Umbilical cord (tissue), 2 donors: ENCODE measurements at places on chromosomes 7 and 10.

- DNase-seq, result no peak
These were observed 84.9 kb downstream of the ARID5B start for GRCh38 chr10:61986382-61986781.

DNA sequence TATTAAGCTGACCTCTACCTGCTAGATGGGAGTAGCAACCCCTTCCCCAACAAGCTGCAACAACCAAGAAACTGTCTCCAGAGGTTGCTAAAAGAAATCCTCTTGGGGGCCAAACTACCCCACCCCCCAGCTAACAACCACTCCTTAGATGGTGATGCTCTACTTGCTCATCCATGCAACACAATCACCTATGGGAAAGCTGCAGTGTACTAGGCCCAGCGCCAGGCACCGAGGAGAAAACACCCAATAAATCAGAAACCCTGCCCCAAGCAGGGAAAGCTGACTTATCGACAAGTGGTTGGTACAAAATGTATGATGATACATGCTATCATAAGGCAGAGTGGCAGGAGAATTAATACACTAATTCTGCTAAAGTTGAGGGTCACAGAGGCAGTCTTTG, 17.3 kb downstream of the SLC25A13 start:
- no peak for DNase-seq

- no peak for DNase-seq
These were observed 23.3 kb upstream of the MNX1 start for GRCh38 chr7:157033483-157034473.

GRCh38 chr10:25245165-25245564, 70.4 kb downstream of the GPR158 start:
- DNase-seq, result no peak

- DNase-seq, result no peak
These were observed 5.4 kb downstream of the VWC2 start for GRCh38 chr7:49778731-49779270.

GRCh38 chr10:101233863-101234262, 4.6 kb upstream of the LBX1 start:
- DNase-seq, result no peak

GRCh38 chr10:128498378-128498730, 372.1 kb upstream of the MKI67 start:
- DNase-seq, result no peak

DNA sequence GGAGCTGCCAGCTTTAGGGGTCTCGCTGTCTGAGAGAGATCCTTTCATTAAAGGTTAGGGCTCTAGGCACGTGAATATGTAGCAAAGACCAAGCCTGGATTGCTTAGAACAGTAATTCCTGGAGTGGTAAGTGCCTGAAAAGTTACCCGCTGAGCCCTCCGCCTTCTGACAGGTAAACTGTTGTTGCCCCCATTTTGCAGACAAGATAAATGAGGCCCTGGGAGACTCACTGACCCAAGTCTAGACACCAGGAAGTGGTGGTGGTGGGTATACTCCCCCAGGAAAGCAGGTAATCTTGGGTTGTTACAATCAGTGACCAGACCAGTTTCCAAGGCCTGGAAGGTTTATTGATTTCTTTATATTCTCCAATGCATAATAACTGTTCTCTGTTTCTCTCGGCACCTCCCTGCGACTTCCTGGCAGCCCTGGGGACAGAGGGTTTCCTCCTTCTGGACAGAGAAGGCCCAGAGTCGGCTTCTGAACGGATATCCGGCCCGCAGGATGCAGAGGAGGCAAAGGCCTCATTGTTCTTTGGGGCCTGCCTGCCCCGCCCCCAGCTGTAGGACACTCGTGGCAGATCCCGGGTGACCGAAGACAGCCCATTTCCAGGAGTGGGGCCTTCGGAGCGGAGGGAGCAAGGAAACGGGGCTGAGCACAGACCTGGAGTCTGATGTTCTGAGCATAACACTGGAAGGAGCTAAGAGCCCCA, 1.3 kb upstream of the GRK5 start:
- DNase-seq, result peak; percentile 28

DNA sequence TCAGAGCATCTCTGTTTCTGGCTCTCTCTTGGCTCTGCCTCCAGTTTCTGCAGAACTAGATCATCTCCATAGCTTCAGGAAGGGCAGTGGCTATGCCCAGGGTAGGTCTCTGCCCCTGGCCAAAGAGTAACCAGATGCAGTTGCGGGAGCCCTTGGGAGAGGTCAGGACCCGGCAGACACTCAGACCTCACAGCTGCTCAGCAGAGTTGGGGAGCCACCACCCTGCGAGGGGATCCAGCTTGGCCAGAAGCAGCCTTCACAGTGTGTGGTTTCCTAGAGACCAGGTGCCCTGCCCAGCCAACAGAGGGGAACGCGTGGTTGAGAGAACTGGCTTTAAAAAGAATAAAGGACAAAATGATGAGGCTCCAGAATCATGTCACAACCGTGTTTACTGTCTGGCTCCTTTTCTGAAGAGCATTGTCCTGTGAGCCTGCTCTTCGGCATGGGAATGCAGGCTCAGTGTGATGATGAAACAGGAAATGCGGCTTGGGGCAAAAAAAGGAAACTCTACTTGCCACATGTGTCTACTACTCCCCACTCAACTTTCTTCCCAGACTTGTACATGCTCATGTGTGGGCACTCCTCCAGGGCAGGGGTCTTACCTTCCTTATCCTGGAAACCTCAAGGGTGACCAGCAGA, 243.1 kb downstream of the INHBA start:
- DNase-seq, result no peak

DNA sequence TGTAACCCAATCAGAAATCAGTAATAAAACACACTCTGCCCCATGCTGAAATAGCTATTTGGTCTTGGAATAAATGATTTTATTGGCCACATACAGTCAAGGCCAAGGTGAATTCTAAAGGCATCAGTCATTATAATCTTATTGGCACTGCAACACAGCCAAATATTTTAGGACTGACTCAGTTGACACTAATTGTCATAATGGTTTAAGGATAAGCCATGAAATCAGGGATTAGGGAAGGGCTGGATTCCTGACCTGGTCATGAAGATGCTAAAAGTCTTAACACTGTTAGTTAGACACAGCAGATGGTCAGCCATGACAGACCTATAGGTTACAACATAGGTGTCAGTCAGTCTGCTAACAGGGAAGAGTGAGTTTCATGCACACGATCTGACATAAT, 330.3 kb upstream of the NPSR1 start:
- DNase-seq, result no peak

DNA sequence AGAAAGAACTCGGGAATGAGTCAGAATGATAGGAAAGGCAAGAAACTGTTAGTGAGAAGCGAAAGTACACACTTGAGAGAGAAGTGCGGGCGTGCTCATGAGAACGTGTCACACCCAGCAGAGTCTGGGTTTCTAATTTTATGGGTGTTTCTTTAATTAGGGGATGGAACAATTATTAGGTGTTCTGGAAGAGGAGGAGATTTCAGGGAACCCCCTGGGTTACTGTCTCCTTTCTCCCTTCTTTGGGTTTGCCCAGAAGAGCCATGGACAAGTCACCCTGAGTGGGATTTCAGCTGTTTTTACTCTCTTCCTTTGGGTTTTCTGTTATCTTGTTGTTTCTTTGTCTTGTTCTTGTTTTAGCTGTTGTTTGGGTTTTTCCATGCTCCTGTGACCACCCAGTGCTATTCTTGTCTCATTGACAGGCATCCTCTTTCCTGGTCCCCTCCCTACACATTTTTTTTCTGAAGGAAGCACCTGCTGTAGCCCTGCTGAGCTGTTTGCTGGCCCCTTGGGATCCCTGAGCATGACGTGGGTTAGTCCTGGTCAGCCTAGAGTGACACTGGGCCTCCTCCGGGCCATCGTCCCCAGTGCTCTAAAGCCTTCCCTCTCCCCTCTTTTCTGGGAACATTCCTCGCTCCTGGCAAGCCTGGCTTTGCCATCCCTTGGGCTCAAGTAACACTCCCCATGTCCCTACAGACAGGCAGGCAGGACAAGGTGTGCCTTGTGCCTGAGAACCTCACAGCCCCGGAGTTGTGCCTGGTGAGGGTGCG, 3.5 kb downstream of the SH2D4B start:
- DNase-seq, result no peak

GRCh38 chr10:63919575-63920279, 398.5 kb downstream of the REEP3 start:
- DNase-seq, result no peak

GRCh38 chr7:156827587-156828203, 65.3 kb downstream of the LMBR1 start:
- DNase-seq, result peak; percentile 13

GRCh38 chr7:27154369-27154768, 2.0 kb upstream of the HOXA3 start:
- no peak for DNase-seq

- DNase-seq, result no peak
These were observed at the start of gene VWA2 for GRCh38 chr10:114239117-114239993. Gene VWA2 (plus strand): TSS chr10:114239254. CDS start chr10:114248714, 9,460 bp downstream.

DNA sequence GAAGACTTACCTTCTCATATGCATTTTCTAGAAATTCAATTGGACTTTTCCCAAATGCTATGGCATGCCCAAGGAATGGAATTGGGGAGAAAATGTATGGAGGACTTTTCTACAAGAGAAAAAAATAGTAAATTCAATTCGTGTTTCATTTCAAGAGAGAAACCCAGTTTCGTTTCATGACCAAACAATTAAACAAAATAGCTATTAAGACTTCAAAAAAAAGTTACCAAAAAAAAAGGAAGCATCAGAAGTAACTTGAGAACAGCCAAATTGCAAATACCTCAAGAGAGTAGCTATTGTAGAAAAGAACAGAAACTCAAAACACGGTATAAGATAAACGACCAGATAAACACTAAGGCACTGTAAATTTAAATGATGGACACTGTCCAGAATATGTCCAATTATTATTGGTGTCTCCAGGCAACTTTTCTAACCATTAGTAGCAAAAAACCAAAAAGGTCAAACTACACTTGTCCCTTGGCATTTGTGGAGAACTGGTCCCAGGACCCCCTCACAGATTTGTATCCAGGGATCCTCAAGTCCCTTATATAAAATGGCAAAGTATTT, 2.4 kb downstream of the CYP51A1 start:
- DNase-seq, result no peak

DNA sequence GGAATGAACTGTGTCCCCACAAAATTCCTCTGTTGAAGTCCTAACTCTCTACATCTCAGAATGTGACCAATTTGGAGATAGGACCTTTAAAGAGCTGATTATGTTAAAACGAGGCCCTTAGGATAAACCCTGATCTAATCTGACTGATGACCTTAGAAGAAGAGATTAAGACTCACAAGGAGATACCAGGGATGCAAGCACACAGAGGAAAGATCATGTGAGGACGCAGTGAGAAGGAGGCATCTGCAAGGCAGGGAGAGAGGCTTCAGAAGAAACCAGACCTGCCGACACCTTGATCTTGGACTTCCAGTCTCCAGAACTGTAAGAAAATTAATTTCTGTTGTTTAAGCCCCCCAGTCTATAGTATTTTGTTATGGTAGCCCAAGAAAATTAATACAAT, 94.9 kb upstream of the ZNF800 start:
- no peak for DNase-seq

- DNase-seq, result peak; percentile 26
These were observed 74.9 kb downstream of the ADCYAP1R1 start for GRCh38 chr7:31126976-31127375.

- no peak for DNase-seq
These were observed 43.3 kb upstream of the EZH2 start for GRCh38 chr7:148927123-148928045.

- peak; percentile 23 for DNase-seq
These were observed 265.2 kb upstream of the PHF14 start for GRCh38 chr7:10708447-10708846.

DNA sequence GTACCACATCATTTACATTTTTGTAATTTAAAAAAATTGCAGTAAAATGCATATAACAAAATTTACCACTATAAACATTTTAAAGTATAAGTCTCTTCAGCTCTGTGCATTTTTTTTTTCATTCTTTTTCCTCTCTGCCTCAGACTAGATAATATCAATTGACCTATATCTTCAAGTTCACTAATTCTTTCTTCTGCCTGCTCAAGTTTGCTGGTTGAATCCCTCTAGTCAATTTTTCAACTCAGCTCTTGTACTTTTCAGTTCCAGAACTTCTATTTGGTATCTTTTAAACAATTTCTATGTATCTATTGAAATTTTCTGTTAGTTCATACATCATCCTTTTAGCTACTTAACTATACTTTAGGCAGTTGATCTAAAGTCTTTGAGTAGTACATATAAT, 112.0 kb downstream of the MICU1 start:
- DNase-seq, result no peak

GRCh38 chr7:9870674-9871073, 1103.0 kb upstream of the PHF14 start:
- DNase-seq, result no peak

- no peak for DNase-seq
These were observed 30.6 kb downstream of the TMEM243 start for GRCh38 chr7:87188930-87189329.

GRCh38 chr7:94391726-94392392, 2.8 kb upstream of the COL1A2 start:
- peak; percentile 96 for DNase-seq

DNA sequence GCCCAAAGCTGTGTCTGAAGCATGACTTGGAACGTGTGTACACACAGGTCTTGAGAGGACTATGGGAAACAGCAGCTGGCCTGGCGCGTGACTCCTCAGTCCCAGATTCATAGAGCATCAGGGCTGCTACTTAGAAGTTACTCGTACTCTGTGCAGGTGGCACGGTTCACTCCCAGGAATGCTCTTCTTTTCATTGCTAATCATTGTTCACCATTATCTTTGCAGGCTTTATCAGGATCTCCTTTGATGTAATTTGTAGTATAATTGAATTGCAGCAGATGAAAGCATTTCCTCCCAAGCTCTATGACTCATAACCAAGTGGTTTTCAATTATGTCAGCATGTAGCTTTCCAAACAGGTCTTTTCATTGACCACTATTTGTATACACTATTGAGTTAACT, 938.9 kb downstream of the NRG3 start:
- DNase-seq, result no peak

DNA sequence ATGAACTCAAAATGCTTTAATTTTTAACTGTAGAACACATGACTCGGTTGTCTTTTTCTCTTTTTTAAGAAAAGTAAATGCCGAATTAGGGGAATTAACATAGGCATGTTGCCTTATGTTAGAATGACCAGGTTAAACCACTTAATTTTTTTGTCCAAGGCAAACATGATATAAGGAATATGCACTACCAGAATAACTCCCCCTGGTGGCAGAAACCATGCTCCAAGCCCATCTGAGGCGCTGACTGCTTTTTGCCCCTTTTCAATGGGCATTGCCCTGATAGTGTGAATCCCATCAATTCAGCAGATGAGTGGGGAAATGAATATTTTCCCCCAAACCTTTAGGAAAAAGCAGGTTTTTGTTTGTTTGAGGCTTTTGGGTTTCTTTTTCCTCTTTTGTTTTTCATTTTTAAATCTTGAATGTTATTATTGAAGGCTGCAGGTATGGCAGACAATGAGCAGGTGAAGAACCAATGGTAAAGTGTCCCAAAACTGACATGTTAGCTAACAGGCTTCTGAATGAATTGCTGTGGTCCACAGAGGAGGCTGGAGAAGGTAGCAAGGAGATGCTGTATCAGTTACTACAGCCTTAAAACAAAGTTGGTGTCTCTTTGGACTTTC, 284.3 kb downstream of the SORCS3 start:
- no peak for DNase-seq
